Progenitor cell of endocrine pancreas (in vitro differentiated cells): ENCODE measurements at places on chromosomes 2 and 18. TPM values are rescaled to one million over a fixed set of nuclear protein-coding genes. Genes with fewer than 3 reads are reported as not detected.

Gene SCN2A
- 0.86 and 1.0 TPM in 2 replicates for total RNA-seq

Gene CXCR1
- total RNA-seq: not detected in 2 replicates

Gene SH3BP4
- total RNA-seq: 45.7 and 49.0 TPM in 2 replicates

Gene PPP1CB
- total RNA-seq: 192 and 193 TPM in 2 replicates

Gene ZNF521
- 39.1 and 41.4 TPM in 2 replicates for total RNA-seq

Gene FAM161A
- total RNA-seq: 19.0 and 23.7 TPM in 2 replicates

- DNase-seq: no peak
Observed at GRCh38 chr2:73162856-73163391, 39.5 kb upstream of the NOTO start.

DNA sequence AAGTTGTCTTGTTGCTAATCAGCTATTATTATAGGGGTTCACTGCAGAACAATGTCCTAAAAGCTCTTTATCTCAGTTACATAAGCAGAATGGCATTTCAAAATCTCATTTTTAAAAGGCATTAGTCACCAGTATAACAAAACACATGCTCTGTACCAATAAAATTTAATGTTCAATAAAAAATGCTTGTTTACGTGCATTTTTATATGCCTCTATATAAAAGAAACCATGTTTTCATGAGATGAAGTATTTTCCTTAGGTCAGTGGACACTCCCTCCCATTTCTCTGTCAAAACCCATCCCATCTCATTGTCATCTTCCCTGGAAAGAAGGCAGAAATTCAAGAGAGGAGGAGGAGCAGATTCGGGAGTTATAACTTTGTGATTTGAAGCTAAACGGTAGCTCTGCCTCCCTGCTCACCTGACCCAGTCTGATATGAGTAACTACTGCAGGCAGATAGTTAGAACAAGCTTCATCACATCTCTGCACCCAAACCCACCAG is 231.9 kb upstream of the SIX2 start:
- DNase-seq: no peak

DNA sequence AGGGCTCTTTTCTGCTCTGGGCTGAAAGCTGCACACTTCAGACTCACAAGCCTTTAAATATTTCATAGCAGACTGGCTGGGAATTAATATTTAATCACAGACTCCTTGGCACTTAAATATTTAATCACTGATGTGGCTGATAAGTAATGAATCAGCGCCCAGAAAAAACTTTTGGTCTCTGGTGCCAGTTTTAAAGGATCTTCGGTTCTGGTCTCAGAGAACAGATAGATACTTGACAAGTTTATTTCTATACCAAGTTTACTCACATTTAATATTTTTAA is 201.2 kb downstream of the MYCN start:
- DNase-seq: no peak

GRCh38 chr2:96821113-96821675 is 5.1 kb downstream of the CNNM3 start:
- no peak for DNase-seq

GRCh38 chr2:33583194-33583938 is 15.7 kb downstream of the FAM98A start:
- DNase-seq: no peak

GRCh38 chr2:126513033-126513432 is 142.9 kb upstream of the GYPC start:
- DNase-seq: no peak

DNA sequence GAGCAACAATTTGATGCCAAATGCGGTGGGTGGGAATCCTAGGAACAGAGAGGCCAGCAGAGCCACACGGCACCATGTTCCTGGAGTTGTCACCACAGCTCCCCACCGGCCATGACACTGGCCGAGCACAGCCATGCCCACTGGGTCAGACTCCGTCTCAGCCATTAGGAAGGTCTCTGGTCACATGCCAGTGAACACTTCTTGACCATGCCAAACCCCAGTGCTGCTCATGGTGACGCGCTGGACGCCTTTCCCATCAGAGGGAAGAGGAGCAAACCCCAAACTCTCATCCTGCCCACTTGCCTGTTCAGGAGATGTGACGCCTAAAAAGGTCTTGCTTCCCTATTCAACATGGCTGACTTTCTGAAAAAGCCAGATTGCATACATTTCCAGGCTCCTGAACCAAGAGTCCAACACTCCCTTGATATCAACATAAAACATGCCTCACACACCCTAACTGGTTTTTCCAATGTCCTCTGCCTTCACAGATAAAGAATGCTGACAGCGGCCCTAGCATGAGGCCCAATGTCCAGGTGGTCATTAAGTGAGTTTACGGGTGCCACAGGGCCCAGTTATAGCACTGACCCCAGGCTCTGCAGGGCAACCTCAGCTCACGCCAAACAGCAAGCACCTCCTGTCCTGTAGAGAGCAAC is 31.9 kb downstream of the TFCP2L1 start:
- DNase-seq: no peak

DNA sequence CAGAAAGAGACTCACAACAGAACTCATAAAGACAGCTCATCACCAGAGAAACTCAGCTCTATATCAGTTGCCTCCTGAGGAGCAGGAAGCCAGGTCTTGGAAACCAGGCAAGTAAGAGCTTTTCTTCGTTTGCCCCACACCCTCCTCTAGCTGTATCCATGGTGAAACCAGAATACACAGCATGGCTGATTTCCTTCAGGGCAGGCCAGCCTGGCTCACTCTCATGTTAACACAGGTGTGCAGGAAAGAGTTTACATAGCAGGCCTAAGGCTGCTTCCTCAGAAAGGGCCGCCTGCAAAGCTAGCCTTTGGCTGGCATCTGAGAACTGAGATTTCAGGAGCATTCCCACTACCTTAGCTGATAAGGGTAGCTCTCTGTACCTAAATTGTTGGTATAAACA is 65.7 kb downstream of the KLHL14 start:
- DNase-seq: no peak

DNA sequence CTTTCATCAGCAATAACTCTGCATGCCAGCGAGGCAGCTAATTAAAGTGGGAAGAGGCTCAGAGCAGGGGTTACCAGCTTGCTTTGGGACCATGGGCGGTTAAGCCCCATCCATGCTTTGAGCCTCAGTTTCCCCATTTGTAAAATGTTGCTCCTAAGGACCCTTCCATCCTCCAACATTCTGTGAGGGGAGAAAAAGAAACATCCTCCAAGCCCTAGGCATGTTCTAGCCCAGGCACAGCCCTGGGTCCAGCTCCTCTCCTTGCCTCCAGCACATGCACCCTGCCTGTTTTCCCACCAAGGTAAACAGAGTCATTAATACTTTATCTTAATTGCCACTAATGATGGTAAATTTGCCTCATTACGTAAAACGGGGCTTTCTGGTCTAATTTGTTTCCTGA is 113.3 kb upstream of the MYCN start:
- DNase-seq: no peak

GRCh38 chr2:206011018-206011614 is 74.9 kb downstream of the INO80D start:
- DNase-seq: no peak

- no peak for DNase-seq
Observed at GRCh38 chr18:35862119-35862640, 110.3 kb upstream of the RMP24 start.

DNA sequence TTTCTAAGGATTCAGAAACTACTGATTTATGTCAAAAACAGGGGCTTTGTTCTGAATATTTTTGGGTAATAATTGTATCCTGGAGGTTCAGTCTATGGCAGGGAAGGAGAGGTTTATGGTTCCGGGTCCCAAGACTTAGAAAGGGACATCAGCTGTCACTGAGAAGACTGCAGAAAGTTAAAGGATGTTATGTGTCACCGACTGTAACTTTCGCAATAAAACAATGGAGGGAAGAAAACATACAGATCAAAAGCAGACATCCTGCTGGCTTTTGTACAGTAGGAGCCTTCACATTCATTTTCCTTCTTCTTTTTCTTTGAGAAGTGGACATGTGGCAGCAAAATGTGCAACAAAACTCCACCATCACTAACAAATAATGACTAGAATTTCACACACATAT is 900.7 kb upstream of the SOX11 start:
- no peak for DNase-seq

DNA sequence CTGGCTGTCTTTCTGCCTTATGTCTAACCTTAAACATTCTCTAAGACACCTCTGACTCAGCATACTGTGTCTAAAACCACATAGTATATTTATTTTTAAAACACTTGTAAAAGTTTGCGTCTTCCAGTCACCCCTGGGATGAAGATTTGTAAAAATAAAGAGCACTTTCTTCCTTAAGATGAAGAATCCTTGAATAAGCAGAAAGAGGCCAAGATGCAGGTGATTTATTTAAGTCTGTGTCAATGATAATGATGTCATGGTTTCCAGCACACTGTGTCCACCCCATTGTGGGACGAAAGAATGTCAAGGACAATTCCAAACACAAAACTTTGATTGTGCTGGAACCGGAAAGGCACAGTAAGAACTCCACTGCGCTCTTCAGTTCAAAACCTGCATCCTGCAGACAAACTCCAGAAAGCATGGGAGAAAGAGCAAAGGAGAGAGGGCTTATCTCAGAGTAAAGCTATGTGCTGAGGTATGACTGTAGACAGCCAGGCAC is 92.9 kb downstream of the ZEB2 start:
- no peak for DNase-seq

- no peak for DNase-seq
Observed at GRCh38 chr2:127558911-127559310, 23.4 kb downstream of the MYO7B start.

DNA sequence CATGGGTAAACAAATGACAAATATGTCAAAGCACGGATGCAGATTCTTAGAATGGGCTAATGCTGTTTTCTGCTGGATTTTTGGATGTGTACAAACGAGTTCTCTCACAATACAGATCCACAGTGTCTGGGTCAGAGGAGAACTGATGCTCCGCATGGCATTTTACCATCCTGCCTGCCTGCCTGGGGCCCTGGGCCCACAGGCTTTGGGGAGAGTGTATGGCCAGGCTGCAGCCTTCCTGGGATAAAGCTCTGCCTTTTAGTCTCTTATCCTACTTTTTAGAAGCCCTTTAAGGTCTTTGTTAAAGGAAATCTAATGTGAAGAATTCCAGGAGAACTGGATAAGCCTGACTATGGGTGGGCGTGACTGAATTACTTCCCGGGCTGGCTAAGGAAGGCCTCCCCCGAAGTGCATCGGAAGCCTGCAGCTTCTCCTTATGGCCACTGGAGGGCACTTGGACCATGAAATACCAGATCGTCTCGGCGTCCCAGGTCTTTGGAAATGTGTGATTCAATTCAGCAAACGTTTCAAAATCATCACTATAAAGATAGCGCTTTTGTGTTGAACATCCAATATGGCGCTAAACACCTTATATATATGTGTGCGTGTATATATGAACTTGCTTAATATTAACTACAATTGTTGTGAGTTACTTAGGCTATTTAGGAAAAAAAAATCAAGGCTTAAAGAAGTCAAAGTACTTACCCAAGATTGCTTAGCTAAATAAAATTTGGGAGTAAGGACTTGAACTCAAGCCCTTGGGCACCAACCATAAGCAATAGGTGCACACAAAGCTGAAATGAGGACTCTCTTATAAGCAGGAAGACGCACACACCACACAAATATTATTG is 15.2 kb upstream of the DNPEP start:
- peak; percentile 66 for DNase-seq

DNA sequence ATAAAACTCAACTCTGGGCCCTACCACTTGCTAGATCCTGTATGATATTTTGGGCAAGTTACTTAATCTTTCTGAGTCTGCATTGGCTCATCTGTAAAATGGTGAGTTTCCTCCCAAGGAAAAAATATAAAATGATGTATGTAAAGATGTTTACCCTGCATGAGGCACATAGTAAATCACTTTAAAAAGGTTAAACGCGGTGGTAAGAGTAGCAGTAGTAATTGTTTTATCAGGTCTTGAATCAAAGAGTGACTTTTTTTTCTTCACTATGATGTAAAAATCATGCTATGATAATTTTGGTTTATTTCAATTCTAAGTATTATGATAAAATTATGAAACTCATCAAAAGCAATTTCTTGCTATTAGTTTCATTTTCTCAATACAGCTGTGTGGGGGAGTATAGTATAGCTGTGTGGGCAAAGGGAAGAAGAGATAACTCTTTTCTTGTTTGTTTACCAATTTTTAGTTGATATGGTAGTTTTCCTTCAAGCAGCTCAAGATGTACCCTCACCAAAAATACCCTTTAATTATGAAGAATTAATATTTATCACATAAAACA is 10.7 kb downstream of the ARHGAP15 start:
- DNase-seq: no peak

- DNase-seq: no peak
Observed at GRCh38 chr2:80407377-80407776, 102.8 kb upstream of the LRRTM1 start.

GRCh38 chr2:241036397-241036963 is 38.1 kb downstream of the SNED1 start:
- no peak for DNase-seq

- DNase-seq: no peak
Observed at GRCh38 chr2:189698020-189698887, 23.8 kb downstream of the ANKAR start.

DNA sequence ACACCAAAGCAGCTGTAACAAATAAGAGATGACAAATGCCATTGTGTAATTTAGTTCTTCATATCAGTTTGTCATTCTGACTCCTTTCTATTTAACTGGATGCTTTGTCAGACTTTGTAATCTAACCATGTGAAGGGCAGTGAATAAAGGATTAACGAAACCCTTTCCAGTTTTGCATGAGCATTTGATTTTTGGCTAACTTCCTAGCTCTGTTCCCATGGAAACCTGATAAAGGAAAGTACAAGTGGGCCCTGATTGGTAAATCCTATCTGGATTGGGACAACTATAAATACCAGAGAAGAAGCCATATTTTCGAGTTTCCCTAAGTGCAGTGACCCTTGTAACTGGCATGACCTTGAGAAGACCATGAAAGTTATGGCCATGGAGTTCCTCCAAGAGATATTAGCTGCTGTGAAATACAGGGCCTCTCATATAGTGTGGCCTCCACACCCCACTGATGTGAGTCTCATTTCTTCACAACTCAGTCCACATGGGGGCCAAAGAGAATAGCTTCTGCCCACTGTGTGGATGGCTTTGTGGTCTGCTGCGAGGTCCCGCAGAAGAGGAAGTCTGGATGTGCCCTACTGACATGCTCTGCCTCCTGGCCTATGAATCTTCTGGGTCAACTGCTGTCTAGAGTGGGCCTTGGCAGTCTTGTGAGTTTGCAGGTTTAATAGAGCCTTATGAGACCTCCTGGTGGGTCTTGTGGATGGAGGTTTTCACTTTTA is 38.2 kb upstream of the CYP1B1 start:
- DNase-seq: no peak

- DNase-seq: peak; percentile 72
Observed at GRCh38 chr18:12327510-12328178, 19.6 kb downstream of the TUBB6 start.

DNA sequence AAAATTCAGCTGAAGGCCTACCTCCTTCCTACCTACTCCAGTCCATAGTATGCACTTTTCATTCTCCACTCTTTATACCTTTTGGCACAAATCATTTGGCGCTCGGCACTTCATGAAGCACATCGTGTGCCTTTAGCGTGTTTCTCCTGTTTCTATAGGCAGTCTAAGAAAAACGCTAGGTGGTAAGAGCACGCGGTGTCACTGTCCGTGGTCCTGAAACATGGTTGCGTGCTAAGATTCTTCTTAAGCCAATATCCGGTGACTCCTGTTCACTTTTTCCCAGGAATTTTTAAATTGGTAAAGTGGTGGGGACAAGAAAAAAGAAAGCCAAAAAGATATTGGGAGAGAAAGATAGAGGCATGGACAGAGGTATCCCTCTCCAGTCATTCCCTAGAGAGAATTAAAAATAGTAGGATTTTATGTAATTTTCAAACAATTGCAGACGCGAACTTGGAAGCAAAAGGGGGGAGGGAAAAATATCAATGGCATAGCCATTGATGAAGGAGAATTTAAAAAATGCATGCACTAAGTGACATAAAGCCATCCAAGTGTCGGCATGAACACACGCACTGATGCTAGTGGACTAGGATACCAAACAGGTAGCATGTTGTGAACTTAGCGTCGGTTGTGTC is 1.4 kb upstream of the CTNNA2 start:
- DNase-seq: peak; percentile 62
